Stomach (tissue), 19 donors: ENCODE measurements at places on chromosomes 2 and 18. TPM values are rescaled to one million over a fixed set of nuclear protein-coding genes. Genes with fewer than 3 reads are reported as not detected.

DNA sequence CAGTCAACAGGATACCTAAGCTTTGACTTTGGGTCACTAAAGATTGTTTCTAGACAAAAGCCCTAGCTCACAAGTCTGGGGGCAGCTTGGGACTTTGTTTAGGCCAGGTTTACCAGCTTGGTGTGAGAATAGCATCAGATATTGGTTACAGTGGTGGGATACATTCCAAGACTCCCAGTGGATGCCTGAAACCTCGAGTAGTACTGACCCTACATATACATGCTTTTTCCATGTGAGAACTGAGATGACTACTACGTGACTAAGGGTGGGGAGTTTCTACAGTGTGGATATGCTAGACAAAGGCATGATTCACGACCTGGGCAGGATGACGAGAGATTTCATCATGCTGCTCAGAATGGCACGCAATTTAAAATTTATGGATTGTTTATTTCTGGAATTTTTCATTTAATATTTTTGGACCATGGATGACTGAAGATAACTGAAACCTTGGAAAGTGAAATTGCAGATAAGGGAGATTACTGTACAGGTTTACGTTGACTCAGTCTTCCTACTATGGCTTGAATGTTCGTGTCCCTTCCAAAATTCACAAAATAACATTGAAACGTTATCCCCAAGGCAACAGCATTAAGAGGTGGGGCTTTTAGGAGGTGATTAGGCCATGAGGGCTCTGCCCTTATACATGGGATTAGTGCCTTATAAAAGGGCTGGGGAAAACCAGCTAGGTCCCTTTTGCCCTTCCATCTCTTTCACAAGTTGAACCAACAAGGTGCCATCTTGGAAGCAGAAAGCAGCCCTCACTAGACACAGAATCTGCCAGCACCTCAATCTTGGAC, 50.2 kb upstream of the CTAGE1 start:
- H3K27me3 ChIP-seq = no peaks in the 10 kb centered on the region
- DNase-seq = no peak
- H3K4me3 ChIP-seq = no peak overlapping the region
- H3K27ac ChIP-seq = no peak overlapping the region

GRCh38 chr2:119517433-119517832, 6.8 kb downstream of the SCTR start:
- no peaks in the 10 kb centered on the region for H3K36me3 ChIP-seq
- peaks cover 18% of the 10 kb centered on the region for H3K4me1 ChIP-seq
- DNase-seq = peak; percentile 84
- H3K27me3 ChIP-seq = peaks cover 8% of the 10 kb centered on the region
- no peak overlapping the region for H3K4me3 ChIP-seq

- H3K27me3 ChIP-seq = no peaks in the 10 kb centered on the region
- H3K27ac ChIP-seq = no peak overlapping the region
- no peak overlapping the region for H3K4me3 ChIP-seq
- H3K36me3 ChIP-seq = peaks cover 13% of the 10 kb centered on the region
These were observed 106.9 kb upstream of the SP3 start for GRCh38 chr2:174072069-174072468.

DNA sequence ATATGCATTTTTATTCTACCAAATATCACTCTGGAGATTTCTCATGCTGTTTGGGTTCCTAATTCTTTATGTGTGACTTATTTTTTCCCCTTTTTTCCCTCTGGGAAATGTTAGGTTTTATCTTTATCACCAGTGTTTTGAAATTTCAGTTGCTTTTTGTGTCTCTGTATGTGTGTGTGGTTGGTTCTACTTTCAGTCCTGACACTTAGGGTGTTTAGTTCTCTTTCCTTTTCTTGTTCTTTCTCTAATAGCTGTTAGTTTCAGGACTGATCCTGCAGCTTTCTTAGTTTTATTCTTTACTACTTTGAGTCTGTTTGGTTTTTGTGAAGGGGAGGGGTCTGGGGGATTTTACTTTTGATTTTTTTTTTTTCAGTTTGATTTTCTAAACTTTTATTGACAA, 23.1 kb downstream of the PPM1B start:
- no peaks in the 10 kb centered on the region for H3K27me3 ChIP-seq
- DNase-seq = no peak
- no peak overlapping the region for H3K4me3 ChIP-seq
- H3K4me1 ChIP-seq = no peaks in the 10 kb centered on the region
- H3K27ac ChIP-seq = no peak overlapping the region

DNA sequence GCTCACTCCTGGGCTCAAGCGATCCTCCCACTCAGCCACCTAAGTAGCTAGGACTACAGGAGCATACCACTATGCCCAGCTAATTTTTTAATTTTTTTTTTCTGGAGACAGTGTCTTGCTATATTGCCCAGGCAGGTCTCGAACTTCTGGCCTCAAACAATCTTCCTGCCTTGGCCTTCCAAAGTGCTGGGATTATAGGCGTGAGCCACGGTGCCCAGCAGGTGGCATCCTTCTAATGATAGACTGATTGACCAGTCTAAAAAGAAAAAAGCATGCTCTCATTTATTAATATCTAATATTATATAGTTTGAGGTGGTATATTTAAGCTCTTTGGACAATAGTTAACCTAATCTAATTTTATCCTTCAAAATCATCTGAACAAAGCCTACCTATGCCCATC, 198.6 kb downstream of the CAMKMT start:
- H3K4me3 ChIP-seq = no peak overlapping the region
- no peak overlapping the region for H3K27ac ChIP-seq
- H3K36me3 ChIP-seq = no peaks in the 10 kb centered on the region
- H3K27me3 ChIP-seq = no peaks in the 10 kb centered on the region
- peak; percentile 23 for DNase-seq
- peaks cover 4% of the 10 kb centered on the region for H3K4me1 ChIP-seq

DNA sequence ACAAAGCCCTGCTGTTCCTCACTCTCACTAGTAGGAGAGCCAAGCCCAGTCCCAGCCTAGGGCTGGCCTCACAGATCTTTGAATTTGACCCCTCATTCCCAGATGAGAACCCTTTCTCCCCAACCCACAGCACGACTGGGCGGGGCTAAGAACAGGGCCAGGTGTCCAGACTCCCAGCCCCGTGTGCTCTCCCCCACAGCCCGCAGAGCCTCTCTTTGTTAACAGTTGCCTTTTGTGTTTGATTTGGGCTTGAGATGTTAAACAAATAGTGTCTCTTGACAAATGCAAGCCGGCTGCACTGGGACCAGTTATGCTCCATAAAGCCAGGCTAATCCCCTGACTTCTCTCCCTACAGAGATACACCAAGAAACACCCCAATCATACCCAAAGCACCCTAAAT, 4.7 kb upstream of the KCNK3 start:
- H3K4me3 ChIP-seq = no peak overlapping the region
- H3K27me3 ChIP-seq = peaks cover 74% of the 10 kb centered on the region
- H3K4me1 ChIP-seq = peaks cover 17% of the 10 kb centered on the region
- H3K27ac ChIP-seq = no peak overlapping the region

DNA sequence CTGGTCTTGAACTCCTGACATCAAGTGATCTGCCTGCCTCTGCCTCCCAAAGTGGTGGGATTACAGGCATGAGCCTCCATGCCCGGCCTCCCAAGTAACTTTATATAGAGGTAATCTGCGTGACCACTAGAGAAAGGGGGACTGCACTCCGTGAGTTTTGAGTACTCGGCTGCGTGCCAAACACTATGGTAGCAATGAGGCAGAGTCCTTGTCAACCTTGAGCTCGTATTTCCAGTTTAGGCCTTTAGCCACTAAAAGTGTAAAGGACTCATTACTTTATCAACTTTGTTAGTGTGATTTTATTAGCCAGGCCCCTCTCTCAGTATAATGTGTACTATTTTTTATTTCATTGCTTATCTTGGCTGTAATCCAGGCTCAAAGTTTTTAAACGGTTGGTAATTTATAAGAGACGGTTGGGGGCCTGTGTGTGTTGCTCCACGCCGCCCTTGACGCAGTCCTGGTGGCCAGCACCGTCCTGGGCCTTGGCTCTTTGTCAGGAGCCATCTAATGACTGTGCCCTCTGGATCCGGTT, 56.2 kb downstream of the ZCCHC2 start:
- H3K4me1 ChIP-seq = peaks cover 2% of the 10 kb centered on the region
- DNase-seq = no peak
- peaks cover 20% of the 10 kb centered on the region for H3K36me3 ChIP-seq

GRCh38 chr2:194328456-194328855, 1328.6 kb upstream of the SLC39A10 start:
- no peaks in the 10 kb centered on the region for H3K4me1 ChIP-seq
- no peak for DNase-seq
- no peak overlapping the region for H3K4me3 ChIP-seq
- no peaks in the 10 kb centered on the region for H3K36me3 ChIP-seq
- H3K27ac ChIP-seq = no peak overlapping the region
- no peaks in the 10 kb centered on the region for H3K27me3 ChIP-seq

DNA sequence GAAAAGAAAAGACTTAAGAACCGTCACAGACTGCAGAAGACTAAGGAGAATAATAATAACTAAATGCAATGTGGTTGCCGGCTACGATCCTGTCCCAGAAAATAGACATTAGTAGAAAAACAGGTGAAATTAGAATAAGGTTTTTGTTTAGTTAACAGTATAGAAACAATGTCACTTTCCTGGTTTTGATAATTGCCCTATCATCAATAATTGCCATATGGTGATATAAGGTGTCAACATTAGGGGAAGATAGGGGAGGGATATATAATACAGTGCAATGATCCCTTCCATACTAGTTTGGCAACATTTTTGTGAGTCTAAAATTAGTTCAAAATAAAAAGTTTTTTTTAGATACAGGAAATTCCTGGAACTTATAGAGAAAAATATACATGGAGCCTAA, 144.8 kb downstream of the SATB2 start:
- no peaks in the 10 kb centered on the region for H3K27me3 ChIP-seq
- no peaks in the 10 kb centered on the region for H3K36me3 ChIP-seq
- H3K4me1 ChIP-seq = no peaks in the 10 kb centered on the region
- DNase-seq = no peak
- H3K4me3 ChIP-seq = no peak overlapping the region

- DNase-seq = no peak
- H3K27me3 ChIP-seq = no peaks in the 10 kb centered on the region
- H3K36me3 ChIP-seq = no peaks in the 10 kb centered on the region
- H3K4me1 ChIP-seq = no peaks in the 10 kb centered on the region
- H3K27ac ChIP-seq = no peak overlapping the region
These were observed 467.7 kb upstream of the CELF4 start for GRCh38 chr18:38033282-38033681.

DNA sequence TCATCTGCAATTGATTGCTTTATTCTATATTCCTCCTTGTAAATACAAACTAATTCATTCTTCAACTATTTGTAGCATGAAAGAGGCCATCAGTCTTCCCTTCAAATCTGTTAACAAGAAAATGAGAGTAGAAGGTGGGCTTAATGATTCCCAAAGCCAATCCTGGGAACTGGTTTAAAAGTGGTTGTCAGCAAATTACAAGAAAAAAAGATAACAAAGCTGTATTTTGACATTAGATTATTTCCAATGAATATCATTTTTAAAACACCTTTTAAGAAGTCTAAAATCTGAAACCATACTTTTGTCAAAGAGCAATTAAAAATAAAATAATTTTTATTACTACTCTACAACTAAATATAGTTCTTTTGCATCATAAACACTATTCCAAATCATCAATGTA, 139.2 kb downstream of the DYM start:
- H3K4me3 ChIP-seq = no peak overlapping the region
- no peak overlapping the region for H3K27ac ChIP-seq
- H3K27me3 ChIP-seq = no peaks in the 10 kb centered on the region
- H3K36me3 ChIP-seq = no peaks in the 10 kb centered on the region
- H3K4me1 ChIP-seq = no peaks in the 10 kb centered on the region
- DNase-seq = no peak

DNA sequence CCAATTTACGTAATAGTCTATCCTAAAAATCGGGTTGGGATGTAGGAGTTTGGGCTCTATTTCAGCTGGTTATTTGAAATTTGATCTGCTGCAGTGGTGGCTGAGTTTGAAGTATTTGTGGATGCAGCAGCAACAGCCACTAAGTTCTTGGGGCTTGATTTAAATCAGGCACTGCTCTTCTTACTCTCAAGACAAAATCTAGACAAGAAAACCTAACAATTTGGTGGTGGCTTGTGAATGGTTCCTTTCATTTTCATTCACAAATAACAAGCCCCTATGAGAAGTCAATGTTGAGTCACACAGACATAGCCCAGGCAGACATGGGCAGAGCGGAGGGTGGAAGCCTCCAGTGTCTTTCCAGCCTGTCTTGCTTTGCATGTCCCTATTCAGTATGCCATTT, 199.3 kb downstream of the LTBP1 start:
- no peak overlapping the region for H3K27ac ChIP-seq
- no peaks in the 10 kb centered on the region for H3K36me3 ChIP-seq
- no peak for DNase-seq
- no peaks in the 10 kb centered on the region for H3K4me1 ChIP-seq
- no peaks in the 10 kb centered on the region for H3K27me3 ChIP-seq
- no peak overlapping the region for H3K4me3 ChIP-seq

- H3K27ac ChIP-seq = peak overlapping the region; percentile 27
- DNase-seq = no peak
- no peaks in the 10 kb centered on the region for H3K27me3 ChIP-seq
- H3K36me3 ChIP-seq = no peaks in the 10 kb centered on the region
- peaks cover 48% of the 10 kb centered on the region for H3K4me1 ChIP-seq
These were observed 107.9 kb downstream of the B3GNT2 start for GRCh38 chr2:62303788-62304187.

DNA sequence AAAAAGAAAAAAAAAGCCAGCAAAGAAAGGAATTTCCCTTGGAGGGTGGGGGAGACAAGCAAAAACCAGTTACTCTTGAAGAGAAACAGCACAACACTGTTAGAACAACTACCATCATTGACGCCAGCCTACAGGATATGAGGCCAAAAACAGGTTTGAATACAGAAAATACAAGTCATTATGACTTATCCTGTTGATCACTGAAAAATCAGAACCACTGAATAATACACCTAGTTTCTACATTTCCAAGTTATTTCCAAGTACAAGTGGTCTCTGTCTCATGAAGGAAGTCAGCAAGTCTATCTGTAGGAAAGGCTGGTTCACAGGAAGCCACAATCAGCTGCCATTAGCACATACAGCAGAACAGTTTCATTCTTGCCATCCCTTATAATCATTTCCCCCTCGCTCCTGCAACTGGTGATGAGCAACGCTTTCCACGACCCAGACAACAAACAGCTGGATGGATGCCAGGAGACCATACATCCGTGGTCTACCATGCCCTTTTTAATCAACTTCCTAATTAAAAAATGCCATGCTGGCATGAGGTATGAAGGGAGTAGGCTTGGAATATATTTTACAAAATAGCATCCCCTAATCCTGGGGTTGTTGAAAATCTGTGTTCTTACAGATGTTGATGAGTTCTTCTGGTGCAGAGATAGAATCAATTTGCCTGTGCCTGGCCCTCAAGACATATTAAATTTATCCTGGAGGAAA, 10.4 kb downstream of the MYT1L start:
- H3K4me3 ChIP-seq = no peak overlapping the region
- no peaks in the 10 kb centered on the region for H3K36me3 ChIP-seq
- no peaks in the 10 kb centered on the region for H3K4me1 ChIP-seq
- DNase-seq = peak; percentile 16

- H3K27ac ChIP-seq = no peak overlapping the region
- H3K36me3 ChIP-seq = peaks cover 33% of the 10 kb centered on the region
- H3K27me3 ChIP-seq = no peaks in the 10 kb centered on the region
These were observed 40.5 kb upstream of the KIDINS220 start for GRCh38 chr2:8877894-8878293.

Gene UGT1A4
- not detected for polyA plus RNA-seq

Gene IL1F10
- polyA plus RNA-seq = not detected

Gene UPP2
- not detected for polyA plus RNA-seq

Gene LRRC30
- not detected for polyA plus RNA-seq

Gene CDH7
- polyA plus RNA-seq = not detected

Gene SERPINB2
- 0.46 TPM for polyA plus RNA-seq

Gene CRYGC
- not detected for polyA plus RNA-seq

Gene APCDD1
- polyA plus RNA-seq = 24.3 TPM

Gene RNF144A
- 1.4 TPM for polyA plus RNA-seq

Gene REG3A
- 4.4 TPM for polyA plus RNA-seq

Gene DPP10
- 1.1 TPM for polyA plus RNA-seq

Gene TANC1
- 13.6 TPM for polyA plus RNA-seq

Gene IL1RL1
- 2.9 TPM for polyA plus RNA-seq
